DMS153 (cell line): ENCODE measurements at places on chromosomes 6 and 20.

- no peak for DNase-seq
Measured at GRCh38 chr20:2688041-2688591, 4.5 kb upstream of the EBF4 start.

GRCh38 chr6:55175078-55176049 is 1.0 kb downstream of the HCRTR2 start:
- DNase-seq = no peak

DNA sequence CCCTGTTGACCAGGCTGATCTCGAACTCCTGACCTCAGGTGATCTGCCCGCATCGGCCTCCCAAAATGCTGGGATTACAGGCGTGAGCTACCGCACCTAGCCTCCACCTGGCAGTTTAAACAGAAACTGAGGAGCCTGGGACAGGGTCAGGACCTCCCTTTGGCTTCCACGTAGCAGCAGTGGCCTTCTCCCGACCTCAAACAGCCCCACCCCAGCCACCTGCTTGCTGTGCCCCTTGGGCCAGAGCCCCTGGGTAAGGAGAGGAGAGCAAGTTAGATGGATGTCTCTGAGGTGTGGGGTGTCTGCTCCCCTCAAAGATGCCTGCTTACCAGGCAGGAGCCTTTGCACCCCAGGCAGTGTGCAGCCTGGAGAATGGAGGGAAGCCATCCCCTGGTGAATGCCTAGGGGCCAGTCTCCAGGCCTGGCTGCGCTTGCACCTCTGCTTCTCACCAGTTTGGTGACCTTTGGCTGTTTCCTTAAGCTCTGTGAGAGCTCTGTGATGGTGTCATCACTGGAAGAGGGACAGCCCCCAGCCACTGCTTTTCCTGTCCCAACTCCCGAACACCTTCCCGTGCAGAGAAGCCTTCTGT is 42.1 kb upstream of the MDFI start:
- DNase-seq = no peak

GRCh38 chr20:49687595-49688567 is 25.8 kb downstream of the B4GALT5 start:
- no peak for DNase-seq

GRCh38 chr6:33372526-33373123 is 19.0 kb upstream of the KIFC1 start:
- DNase-seq = no peak

DNA sequence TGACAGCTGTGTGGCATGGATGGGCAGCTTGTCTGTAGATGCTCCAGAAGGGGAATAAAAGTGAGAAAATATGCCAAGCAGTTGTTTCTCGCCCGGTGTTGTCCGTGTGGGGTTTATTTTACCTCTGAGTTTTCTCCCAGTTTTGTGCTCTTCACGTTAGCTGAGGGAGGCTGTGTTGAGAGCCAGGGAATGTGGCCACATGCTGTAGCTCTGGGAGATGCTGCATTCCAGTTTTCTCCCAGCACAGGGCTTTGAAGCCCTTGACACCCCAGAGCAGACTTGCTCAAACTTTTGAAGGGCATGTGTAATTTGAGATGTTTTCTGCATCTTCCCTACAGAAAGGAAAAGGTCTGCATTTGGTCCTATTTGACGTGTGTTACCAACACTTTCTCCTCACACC is 67.7 kb downstream of the RREB1 start:
- no peak for DNase-seq

DNA sequence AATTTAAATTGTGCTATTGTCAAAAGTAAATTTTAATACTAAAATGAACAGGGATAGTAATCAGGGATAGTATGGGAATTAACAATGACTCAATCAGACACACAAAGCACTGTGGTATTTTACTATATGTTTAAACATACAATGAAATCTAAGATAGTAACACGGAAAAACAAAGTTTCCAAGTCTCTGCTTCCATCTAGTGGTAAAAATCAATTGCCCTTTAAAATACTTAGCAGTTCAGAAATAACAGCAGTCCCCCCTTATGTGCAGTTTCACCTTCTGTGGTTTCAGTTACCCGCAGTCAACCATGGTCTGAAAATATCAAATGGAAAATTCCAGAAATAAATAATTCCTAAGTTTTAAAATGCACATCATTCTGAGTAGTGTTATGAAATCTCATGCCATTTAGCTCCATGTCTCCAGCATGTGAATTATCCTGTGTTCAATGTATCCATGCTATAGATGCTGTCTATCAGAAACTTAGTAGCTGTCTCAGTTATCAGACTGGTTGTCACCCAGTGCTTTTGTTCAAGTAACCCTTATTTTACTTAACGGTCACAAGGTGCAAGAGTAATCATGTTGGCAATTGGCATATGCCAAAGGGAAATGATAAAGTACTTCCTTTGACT is 58.5 kb downstream of the AHI1 start:
- DNase-seq = no peak

GRCh38 chr6:148082696-148083095 is 259.9 kb upstream of the SASH1 start:
- no peak for DNase-seq

- DNase-seq = no peak
Measured at GRCh38 chr6:4486568-4487315, 289.5 kb upstream of the CDYL start.

DNA sequence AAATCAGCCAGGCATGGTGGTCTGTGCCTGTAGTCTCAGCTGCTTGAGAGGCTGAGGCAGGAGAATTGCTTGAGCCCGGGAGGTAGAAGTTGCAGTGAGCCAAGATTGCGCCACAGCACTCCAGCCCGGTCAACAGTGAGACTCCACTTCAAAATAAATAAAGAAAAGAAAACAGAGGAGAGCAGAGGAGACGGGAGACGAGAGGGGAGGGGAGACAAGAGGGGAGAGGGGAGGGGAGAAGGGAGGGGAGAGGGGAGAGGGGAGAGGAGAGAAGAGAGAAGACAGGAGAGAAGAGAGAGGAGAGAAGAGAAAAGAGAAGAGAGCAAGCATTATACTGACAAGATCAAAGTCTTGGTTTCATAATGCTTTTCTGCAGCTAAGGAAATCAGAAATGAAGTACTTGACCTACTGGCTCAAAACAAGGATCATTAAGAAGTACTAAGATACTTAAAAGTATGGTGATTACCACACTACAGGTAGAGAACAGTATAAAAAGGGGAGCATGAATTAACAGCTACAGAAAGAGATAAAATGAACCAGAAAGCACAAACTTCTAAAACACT is 30.5 kb downstream of the FAM8A1 start:
- no peak for DNase-seq

DNA sequence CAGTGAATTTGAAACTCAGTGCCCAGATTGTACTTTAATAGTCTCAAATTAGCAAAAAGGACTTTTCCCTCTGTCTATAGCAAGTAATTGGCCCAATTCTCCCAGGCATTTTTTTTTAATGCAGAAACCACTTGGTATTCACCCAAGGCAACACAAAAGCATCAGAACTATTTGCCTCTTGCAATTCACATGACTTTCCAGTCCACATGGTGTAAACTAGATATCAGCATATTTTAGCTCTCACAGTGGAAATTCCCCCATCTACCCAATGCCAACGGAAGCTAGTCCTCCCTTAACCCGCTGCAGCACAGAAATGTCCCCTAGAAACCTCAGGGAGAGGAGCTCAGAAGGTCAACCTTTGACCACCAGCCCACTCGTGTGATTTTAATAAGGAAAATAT is 103.4 kb upstream of the CDYL start:
- DNase-seq = no peak

GRCh38 chr20:6613280-6613861 is 154.1 kb upstream of the BMP2 start:
- peak; percentile 44 for DNase-seq

GRCh38 chr20:19916531-19917485 is 100.4 kb upstream of the NAA20 start:
- no peak for DNase-seq

DNA sequence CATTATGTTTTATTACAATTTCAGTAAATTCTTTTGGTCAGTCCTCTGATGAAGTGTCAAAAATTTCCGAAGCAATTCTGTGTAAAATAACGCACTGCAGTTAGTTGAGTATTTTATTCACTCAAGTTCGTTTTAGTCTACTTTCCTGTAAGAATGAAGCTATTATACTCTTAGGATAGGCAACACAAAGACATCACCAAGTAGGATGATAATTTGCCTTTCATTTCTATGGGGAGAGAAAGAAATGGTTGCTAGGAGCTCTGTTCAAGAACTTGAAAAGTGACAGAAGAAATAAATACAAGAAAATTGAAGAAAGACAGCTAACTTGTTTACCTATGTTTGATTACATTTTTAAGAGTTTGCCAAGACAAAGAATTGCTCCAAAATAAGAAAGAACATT is 290.4 kb downstream of the EYS start:
- DNase-seq = no peak

DNA sequence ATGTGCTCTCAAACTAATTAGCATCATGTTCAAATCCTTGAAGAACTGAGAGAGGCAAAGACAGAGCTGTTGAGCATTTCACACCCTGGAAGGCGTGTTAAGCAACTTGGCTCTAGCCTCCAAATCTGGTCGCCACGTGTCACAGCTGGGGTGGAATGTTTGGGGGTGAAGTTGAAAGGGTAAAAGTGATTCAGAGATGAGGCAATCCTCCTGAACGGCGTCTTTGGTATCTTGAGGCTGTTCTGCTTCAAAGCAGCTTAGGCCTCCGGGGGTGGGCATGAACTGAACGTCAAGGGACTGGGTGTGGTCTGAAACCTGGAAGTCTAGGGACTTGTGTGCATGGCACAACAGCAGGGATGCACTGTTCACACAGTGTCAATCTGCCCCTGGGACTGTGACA is 62.3 kb downstream of the TRAM2 start:
- no peak for DNase-seq

- peak; percentile 9 for DNase-seq
Measured at GRCh38 chr20:31560746-31561598, 44.1 kb upstream of the ID1 start.

DNA sequence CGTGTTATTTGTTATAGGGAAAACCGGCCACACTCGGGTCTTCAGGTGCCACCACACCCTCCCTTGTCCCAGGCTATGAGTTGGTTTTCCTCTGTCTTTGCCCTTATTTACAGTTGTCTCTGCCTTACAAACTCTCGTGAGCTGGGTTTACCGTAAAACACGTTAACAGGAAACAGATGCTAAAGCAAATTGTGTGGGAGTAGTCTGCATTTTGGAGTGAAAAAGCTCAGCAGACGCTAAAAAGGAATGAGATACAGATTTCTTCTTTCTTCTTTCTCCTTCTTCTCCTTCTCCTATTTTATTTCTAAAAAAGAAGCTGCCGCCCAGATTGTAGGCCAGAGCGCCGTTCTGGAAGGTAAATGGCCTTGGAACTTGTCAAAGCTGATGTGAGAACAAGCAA is 51.9 kb downstream of the APCDD1L start:
- no peak for DNase-seq

- DNase-seq = no peak
Measured at GRCh38 chr6:86215323-86215722, 572.6 kb upstream of the SYNCRIP start.

DNA sequence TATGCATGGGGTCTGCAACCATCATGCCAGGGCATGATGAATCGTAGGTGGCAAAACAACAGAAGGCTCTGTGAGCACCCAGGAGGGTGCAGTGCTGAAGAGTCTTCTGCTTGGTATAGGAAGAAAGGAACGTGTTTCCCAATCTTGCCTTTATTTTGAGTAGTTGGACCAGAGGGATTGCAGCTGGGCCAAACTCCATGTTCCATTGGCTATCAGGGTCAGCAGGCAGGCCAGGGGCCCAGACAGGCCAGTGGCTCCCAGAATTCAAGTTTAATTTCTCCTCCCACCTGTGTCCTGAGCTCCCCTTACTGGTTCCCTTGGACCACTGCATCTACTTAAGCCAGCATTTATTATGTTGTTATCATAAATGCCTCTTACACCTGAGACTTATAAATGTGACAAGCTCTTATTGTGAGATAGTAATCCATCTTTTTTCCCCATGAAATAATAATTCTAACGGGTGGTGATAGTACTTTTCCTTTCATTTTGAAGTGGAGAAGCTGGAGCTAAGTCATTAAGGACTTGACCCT is 918 bp upstream of the TRIM38 start:
- no peak for DNase-seq

DNA sequence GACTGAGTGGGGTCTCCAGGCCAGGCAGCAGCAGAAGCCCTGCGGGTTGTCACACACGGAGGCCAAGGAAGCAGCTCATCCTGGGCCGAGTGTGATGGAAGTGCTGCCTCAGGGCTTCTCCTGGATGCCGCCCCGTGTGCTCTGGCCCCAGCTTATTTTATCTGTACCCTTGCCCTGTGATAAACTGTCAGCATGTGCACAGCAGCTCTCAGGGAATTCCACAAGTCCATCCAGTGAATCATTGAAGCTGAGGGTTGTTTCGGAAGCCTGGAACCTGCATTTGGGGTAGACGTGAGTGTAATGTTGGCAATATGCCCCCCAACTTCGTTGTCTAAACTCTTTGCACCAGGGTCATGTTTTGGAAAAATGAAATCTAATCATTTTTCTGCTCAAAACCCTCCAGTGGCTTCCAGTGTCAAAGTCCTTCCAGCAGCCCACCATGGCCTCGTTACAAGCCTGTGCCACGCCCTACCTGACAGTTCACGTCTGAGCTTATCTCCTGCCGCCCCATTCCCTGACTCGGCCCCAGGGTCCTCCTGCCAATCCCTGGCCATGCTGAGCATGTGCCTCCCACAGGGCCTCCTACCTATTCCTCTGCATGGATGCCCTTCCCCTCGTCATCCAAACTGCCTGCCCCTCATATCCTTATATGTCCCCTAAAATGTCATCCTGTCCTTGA is 168.1 kb upstream of the THBS2 start:
- no peak for DNase-seq

GRCh38 chr6:158158748-158159147 is 9.3 kb downstream of the SERAC1 start:
- no peak for DNase-seq

GRCh38 chr6:149763866-149764265 is 14.3 kb downstream of the PCMT1 start:
- no peak for DNase-seq

DNA sequence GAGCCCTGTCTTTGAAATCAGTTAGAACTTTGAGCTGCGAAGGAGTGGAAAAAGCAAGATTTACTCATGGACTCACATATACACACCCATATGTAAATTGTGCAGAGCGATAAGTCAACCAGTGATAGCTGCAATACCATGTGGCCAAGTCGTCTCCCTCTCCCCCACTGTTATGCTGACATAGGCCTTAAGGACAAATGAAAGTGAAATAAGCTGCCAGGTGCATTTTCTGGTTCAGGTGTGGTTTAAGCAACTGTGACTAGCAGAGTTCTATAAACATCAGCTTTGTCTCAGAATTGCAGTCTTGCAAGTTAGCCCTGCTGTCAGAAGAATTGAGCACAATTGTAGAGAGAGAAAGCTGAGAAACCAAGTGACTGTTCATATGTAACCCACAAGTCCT is 9.6 kb downstream of the FAM83B start:
- no peak for DNase-seq
